Right atrium auricular region (tissue), 2 donors: ENCODE measurements at places on chromosomes 12 and 14.

DNA sequence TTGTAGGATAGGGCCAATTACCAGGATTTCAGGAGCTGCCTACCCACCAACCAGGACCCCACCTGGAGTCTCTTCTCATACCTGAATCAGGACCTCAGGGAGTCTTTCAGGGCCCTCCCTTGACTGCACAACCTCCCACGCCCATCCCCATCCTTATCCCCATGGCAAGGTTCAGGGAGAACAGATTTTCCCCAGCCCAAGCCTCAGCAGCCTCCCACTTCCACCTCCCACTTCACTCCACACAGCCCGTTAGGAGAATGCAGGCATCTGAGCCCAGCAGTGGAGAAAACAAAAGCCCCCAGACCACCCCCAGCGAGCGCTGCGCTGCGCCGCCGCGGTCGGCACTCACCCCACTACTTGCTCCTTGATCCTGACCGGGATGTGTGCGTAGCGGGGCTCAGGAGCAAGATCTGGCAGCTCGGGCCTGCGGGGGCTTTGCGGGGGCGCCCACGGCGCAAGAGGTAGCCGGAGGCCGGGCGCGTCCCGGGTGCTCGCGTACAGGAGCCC lies 1.4 kb downstream of the B4GALNT1 start:
- peak; percentile 40 for DNase-seq
- peak overlapping the region; percentile 65 for H3K4me3 ChIP-seq
- peaks cover 3% of the 10 kb centered on the region for H3K27me3 ChIP-seq
- H3K27ac ChIP-seq: no peak overlapping the region
- H3K4me1 ChIP-seq: no peaks in the 10 kb centered on the region

DNA sequence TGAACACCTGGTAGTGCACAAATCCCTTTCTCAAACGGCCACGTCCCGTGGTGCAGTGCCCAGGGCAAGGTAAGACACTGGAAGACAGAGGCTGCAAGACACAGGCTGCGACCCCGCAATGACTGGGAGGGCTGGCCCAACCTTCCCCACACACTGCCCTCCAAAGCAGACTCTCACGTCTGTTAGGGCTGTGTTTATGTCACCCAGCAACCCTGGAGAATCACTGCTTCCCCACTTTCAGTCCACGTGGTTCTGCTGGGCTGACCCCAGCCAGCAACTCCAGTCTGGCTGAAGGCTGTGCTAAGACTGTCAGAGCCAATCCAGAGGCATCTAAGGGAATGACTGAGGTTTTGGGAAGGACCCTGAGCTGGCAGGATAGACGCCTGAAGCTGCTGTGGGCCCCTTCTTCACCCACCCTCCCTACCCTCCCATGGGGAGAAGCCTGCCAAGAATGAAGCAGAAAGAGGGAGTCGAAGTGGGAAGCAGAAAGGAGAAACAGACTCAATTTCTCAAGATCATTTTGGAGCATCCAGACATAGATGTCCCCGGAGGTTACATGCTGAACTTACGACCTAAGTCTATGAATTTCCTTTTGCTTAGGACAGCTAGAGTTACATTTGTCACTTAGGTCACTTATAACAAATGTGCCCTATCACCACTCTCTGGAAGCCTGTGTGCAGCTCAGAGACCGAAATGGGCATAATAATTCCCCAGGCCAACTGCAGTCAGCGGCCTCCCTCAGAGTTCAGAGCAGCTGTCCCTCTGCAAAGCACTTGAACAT lies 11.7 kb downstream of the KDM2B start:
- DNase-seq: peak; percentile 63
- H3K36me3 ChIP-seq: no peaks in the 10 kb centered on the region
- no peaks in the 10 kb centered on the region for H3K27me3 ChIP-seq
- H3K4me3 ChIP-seq: no peak overlapping the region
- no peaks in the 10 kb centered on the region for H3K4me1 ChIP-seq
- peak overlapping the region; percentile 18 for H3K27ac ChIP-seq

DNA sequence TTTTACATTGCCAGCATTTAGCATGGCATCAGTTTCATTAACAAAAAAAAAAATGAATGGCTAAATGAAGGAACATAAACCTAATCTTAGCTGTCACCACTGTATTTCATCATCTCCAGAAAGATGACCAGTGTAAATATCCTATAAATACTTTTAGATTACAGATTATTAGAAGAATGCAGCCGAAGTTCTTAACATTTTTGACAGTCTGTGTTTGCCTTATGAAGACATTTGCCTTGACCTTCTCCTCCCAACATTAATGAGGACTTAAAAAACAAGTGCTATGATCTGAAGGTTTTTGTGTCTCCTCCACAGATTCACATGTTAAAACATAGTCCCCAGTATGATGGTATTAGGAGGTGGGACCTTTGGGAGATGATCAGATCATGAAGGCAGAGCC lies 253.0 kb downstream of the SNAPC1 start:
- no peaks in the 10 kb centered on the region for H3K27me3 ChIP-seq
- no peak overlapping the region for H3K27ac ChIP-seq
- H3K4me1 ChIP-seq: no peaks in the 10 kb centered on the region
- no peak overlapping the region for H3K4me3 ChIP-seq
- DNase-seq: no peak

DNA sequence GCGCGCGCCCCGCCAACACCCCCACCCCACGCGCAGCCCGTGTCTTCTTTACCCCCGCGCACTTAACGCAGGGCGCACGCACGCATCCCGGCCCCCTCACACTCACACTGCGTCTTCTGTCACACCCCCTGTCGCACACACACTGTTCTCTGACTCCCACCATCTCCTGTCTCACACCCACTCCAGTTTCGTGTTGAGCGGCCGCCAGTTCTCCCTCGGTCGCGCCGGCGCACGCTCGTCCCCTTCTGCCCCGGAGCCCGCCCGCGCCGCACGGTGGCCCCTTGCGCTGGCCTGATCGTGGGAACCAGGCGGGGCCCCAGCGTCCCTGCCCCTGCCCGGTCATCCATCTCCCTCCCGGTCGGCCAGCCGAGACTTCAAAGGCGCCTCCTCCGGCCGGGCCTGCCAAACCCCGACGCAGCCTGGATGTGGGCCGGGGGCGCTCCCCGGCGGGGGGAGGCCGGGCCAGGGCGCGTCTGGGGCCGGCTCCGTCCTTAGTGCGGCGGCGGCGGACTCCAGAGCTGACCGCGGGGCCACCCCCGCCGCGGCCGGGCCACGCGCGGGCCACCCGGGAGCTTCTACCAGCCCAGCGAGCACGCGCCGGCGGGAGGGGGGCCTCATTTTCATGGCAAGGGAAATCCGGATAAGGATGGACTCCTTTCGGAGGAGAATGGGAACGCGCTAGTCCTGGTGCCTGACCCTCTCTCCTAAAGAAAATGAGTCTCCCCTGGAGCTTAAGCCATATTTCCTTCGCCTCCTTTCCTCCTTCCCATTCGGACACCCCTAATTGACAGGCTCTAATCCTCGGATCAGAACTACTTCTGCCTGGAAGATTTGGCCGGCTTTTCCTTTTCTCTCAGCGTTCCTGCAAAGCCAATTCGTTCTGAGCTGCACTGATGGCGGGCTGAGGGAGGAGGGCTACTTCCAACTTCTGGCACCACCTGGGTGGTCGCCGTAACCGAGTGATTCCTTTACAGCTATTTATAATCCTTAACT lies 82.0 kb upstream of the HMGA2 start:
- no peak for DNase-seq
- H3K27ac ChIP-seq: peak overlapping the region; percentile 26
- H3K36me3 ChIP-seq: no peaks in the 10 kb centered on the region
- peak overlapping the region; percentile 61 for H3K4me3 ChIP-seq

DNA sequence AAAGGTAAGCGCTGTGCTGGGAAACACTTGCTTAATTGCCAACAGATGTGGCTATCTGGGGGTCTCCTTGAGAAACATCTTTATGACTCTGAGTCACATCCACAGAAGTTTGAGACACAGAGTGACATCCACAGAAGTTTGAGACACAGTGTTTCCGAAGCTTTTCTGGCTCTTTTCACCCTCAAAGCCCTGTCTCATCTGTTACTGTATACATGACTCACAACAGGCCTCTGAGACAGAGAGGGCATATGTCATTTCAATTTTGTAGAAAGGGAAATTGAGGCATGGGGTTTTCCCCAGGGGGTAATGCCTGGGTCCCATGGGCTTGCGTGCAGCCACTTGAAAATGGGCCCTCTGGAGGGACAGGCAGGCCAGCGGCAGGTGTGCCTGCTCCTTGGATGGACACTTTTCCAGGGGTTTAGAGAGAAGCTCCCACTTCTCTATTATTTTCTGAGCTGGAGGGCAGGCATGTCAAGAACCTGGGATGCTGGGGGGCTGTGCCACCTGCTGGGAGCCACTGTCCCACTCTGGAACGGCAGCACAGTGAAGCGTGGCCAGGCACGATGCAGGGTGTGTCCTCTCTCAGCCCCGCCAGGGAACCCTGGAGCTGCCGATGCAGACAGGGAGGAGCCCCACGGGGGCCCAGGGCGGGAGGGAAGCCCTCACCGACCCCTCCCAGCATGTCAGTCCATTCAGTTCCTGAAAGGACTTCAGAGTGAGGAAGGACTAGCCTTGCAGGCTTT lies 111.3 kb upstream of the FKBP4 start:
- H3K27me3 ChIP-seq: no peaks in the 10 kb centered on the region
- H3K4me1 ChIP-seq: peaks cover 6% of the 10 kb centered on the region
- DNase-seq: peak; percentile 30
- H3K27ac ChIP-seq: no peak overlapping the region

GRCh38 chr12:50927356-50927755 lies 25.0 kb upstream of the HIGD1C start:
- H3K4me1 ChIP-seq: peaks cover 45% of the 10 kb centered on the region
- H3K4me3 ChIP-seq: peak overlapping the region; percentile 81
- H3K27me3 ChIP-seq: no peaks in the 10 kb centered on the region
- H3K27ac ChIP-seq: peak overlapping the region; percentile 91

DNA sequence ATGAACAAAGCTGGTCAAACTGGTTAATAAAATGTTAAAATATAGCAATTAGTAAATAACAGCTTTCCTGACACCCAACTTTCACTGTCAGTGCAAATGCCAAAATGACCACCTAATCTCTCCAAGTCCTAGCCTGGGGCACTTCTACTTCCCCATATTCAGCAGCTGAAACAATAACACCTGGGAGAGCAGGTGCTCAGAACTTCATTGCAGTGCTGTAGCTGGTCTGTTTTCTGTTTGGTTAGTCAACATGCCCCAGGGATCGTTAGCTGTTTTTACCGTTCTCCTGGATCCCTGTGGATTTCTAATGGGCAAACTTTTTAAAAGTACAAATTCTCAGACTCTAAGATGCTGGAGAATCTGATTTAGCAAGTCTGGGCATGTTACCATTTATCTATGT lies 759.7 kb downstream of the GALC start:
- H3K27me3 ChIP-seq: no peaks in the 10 kb centered on the region
- H3K4me3 ChIP-seq: no peak overlapping the region
- H3K4me1 ChIP-seq: no peaks in the 10 kb centered on the region
- DNase-seq: no peak

- H3K36me3 ChIP-seq: no peaks in the 10 kb centered on the region
- H3K4me3 ChIP-seq: no peak overlapping the region
- DNase-seq: no peak
- peak overlapping the region; percentile 39 for H3K27ac ChIP-seq
- H3K4me1 ChIP-seq: no peaks in the 10 kb centered on the region
Measured at GRCh38 chr14:67963960-67964812, 144.6 kb downstream of the RAD51B start.

- DNase-seq: no peak
- H3K36me3 ChIP-seq: no peaks in the 10 kb centered on the region
- no peak overlapping the region for H3K4me3 ChIP-seq
- H3K4me1 ChIP-seq: no peaks in the 10 kb centered on the region
- H3K27me3 ChIP-seq: no peaks in the 10 kb centered on the region
Measured at GRCh38 chr12:106729611-106730010, 44.9 kb upstream of the RIC8B start.

DNA sequence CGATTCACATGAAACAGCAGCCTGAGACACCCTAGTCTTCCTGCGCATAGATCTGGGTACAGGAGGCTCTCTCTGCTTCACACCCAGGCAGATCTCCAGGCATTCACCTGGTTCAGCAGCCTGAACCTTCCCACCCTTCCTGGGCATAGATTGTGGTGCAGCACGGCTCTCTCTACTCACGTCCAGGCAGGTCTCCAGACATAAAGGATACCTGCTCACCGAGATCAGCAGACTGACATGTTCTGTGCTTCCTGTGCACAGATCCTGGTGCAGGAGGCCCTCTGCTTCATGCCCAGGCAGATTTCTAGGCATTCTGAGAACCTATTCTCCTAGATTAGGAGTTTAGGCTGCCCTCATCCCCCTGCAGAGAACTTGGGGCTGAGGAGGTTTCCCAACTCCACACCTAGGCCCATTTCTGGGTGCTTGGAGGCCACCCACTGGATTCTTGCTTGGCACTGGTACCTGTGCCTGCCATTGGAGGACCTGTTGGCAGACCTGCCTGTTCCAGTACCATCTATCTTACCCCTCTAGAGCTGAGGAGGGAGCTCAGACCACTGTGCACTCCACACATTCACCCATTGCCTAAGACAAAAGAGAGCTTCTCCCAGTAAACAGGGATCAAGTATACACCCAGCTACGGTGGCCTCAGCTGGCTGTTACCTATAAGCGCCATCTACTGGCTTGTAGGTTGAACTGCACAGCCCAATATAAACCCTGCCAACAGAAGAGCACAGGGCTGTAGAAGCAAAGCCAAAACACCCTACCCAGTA lies 28.0 kb upstream of the GARIN6 start:
- no peak overlapping the region for H3K4me3 ChIP-seq
- no peaks in the 10 kb centered on the region for H3K36me3 ChIP-seq
- no peaks in the 10 kb centered on the region for H3K27me3 ChIP-seq
- no peak for DNase-seq
- H3K4me1 ChIP-seq: no peaks in the 10 kb centered on the region

- H3K27me3 ChIP-seq: no peaks in the 10 kb centered on the region
- no peak overlapping the region for H3K27ac ChIP-seq
- no peak for DNase-seq
Measured at GRCh38 chr12:80966001-80966400, 28.3 kb upstream of the LIN7A start.

DNA sequence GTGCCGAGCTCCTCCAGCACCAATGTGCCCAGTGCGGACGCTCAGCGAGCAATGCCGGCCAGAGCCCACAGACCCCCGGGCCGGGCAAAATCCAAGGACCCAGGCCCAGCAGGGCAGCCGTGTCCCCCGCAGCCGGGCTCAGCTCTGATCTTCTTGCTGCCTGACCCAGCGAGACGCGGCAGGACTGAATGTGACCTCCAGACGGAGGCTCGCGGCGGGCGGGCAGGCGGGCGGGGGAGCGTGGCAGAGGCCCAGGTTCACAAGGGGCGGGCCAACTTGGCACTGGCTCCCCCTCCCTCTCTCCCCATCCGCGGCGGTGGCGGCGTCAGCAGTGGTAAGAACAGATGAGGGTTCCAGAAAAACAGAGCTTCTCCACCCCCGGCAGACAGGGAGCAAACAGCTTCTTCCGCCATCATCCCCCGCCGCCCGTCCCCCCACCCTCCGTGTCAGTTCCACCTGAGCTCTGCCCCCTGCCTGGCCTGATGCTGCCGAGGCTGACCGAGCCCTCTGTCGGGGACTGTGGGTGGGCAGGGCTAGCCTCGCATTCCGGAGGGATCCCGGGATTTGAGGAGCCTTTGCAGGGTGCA lies 94.3 kb downstream of the RFLNA start:
- H3K4me3 ChIP-seq: peak overlapping the region; percentile 43
- peak; percentile 96 for DNase-seq
- peaks cover 5% of the 10 kb centered on the region for H3K4me1 ChIP-seq

GRCh38 chr12:119681728-119682638 lies 14.1 kb downstream of the PRKAB1 start:
- no peak for DNase-seq
- no peaks in the 10 kb centered on the region for H3K4me1 ChIP-seq
- H3K27ac ChIP-seq: peak overlapping the region; percentile 18
- peaks cover 50% of the 10 kb centered on the region for H3K36me3 ChIP-seq
- H3K4me3 ChIP-seq: no peak overlapping the region
- H3K27me3 ChIP-seq: no peaks in the 10 kb centered on the region
